ENCODE measurements at places on chromosomes 3 and 15.

DNA sequence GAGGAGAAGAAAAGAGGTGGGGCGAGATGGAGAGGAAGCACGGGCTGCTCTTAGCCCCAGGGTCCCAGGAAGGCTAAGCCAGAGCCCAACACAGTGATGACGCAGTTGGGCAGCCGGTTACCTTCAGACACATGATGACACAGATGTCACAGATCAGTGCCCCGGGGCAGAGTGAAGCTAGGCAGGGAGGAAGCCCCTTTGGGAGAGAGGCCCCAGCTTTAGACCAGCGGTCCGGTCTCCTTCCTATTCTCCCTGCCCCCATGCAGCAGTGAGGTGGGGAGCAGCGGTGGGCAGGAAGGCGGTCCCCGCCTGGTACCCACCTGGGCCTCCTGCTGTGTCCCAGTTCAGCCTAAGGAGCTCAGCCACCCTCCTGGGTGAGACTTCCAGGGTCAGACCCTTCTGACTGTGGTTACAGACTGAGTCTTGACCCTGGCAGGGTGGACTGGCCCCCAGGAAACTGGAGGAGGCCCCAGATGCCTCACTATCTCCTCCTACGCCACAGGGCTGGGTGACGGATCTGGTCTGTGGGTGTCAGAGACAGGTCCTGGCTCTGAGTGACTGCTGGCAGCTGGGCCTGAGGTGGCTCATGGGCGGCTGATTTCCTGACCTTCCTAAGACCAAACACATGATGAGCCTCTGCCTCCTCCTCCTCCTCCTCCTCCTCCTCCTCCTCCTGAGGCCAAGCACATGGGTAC, 38.8 kb upstream of the LINGO1 start:
- DNase-seq, result no peak

GRCh38 chr15:82183121-82184031, 79.2 kb downstream of the EFL1 start:
- peak; percentile 76 for DNase-seq

DNA sequence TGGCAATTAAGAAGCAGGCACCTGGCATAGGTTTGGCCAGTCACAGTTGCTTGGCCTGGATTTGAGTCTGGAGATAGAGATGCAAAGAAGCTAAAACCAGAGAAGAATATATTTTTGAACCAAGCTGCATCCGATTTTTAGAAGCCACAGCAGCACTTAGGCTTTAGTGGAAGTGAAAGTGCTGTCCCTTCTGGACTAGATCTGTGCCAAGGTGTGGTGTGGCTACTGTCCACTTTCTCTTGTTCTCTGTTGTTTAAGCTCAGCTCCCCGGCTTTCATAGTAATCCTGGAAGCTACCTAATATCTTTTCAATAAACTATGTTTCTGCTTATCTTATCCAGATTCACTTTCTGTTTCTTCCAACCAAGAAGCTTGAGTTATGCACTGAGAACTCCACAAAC, 183.4 kb upstream of the THRB start:
- DNase-seq, result no peak

DNA sequence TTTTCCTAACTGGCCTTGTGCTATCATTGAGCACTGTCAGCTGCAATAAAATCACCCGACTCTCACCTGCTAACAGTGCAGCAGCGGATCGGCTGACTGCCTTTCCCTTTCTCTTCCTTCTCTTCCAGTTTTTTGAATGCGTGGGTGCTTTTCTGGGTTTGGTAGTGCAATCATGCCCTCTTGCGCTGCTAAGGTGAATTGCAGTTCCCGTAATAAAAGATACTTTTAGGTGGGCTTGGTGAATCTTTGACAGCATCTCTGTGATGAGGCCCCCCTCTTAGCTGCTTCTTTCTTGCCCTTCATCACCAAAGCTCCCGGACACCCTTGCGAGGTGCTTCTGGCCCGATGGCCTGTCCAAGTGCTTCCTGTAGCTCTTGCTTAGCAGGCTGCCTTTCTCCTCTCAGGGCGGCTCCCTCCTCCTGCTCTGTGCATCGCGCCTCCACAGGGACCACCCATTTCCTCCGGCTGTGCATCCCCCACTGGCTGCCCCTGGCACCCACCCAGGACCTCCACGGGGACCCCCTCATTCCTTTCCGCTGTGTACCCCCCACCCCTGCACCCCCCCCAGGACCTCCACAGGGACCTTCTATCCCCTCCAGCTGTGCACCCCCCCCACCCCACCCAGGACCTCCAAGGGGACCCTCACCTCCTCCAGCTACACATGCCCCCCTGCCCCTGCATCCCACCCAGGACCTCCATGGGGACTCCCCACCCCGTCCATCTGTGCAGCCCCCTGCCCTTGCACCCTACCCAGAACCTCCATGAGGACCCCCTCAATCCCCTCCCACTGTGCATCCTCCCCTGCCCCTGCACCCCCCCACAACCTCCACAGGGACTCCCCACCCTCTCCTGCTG, 50.8 kb upstream of the RPL32 start:
- no peak for DNase-seq

DNA sequence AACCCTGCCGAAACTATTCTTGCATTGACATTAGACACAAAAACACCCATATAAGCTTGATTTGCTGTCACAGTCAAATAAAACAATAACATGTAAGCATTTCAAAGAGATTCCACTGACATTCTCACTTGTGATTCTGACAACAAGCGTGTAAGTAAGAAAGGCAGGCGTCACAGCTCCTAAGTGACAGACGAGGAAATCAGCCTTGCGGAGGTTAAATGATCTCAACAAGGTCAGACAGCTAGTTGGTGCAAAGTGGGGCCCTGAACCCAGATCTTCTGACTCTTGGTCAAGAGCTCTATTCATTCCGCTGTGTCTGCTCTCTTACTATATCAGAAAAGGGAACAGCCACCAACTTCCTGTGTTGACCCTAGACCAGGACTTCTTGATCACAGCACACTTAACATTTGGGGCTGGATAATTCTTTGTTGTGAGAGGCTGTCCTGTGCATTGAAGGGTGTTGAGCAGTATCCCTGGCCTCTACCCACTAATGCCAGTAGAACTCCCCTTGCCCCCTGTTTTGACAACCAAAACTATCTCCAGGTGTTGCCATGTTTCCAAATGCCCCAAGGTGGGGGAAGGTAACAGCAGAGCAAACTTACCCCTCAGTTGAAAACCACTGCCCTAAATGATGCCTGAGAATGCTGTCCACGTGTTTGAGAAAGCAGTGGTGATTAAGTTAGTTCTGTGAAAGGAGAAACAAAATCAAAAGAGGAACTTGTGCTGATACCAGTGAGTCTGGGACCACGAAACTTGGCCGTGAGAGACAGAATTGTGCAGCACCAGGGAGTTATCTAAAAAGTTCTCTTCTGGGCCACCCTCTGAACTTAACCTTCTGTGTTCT, 86.1 kb downstream of the LIPC start:
- no peak for DNase-seq

DNA sequence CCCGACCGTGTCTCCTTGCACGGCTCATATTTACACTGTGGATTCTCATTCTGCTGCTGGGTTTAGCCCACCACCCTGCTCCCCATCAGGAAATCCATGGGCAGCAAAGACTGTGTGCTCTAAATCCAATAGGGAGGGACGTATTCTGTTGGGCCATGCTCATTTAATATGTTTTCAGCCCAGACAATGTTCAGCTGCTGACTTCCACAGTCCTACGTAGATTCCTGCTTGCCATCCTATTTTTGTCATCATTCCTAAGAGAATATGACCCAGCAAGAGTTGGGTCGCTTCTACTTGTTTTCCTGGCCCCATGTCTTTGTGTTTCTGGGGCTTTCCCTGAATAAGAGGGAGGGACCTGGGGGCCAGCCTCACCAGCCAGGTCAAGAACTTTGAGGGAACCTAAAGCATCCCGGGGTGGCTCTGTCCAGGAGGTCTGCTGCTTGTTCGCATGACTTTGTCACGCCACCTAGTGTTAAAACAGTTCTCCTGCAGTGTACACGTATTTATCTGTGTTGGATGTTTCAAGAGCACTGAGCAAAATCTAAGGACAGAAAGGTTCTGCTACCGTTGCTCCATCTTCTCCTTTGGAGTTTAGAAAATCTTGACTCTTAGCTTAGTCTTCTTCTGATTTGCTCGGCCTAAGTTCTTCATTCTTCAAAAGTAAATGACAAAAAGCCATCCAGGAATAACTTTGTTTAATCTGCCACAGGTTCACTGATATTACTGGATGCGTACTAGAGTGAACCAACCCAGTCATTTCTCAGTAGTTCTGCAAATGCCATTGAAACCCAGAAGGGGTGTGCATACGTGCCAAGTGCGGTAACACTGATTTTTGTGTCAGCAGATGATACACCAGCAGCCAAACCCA, 79.8 kb upstream of the NR2E3 start:
- DNase-seq, result no peak

DNA sequence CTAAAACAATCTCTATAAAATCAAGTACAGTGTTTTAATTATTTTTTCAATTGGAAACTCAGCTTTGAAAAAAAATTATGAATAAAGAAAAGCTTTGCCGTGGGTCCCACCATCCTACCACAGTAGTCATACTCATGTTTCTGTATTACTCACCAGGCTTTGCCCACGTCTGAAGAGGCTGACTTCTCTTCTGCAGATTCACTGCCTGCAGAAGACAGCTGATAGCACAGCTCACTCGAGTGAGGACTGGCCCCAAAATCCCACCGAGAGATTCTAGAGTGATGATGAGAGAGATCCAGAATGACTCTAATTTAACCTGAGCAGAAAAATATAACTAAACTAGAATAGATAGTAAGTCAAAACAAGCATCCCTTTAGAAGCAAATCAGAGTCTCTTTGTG, 11.9 kb downstream of the C2CD4B start:
- DNase-seq, result no peak

- DNase-seq, result peak; percentile 56
Measured at GRCh38 chr3:12294885-12295580, 6.2 kb downstream of the PPARG start.

DNA sequence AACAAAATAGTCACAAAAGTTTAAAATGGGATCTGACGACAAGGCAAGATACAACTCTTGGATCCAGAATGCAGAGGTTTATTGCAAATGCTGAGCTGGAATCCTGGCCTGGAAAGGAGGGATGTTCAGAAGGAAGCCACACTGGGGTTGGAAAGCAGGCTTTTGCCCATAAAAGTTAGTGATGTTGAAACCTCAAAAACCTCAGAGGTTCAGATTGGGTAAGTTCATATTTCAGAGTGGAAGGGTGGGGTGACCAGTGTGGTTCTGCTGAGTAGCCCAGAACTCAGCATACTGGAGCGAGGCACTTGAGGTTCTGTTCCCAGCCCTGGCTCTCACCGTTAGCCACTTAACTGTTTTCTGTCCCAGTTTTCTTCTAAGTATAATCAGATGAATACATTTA, 114.0 kb upstream of the OSTN start:
- no peak for DNase-seq

DNA sequence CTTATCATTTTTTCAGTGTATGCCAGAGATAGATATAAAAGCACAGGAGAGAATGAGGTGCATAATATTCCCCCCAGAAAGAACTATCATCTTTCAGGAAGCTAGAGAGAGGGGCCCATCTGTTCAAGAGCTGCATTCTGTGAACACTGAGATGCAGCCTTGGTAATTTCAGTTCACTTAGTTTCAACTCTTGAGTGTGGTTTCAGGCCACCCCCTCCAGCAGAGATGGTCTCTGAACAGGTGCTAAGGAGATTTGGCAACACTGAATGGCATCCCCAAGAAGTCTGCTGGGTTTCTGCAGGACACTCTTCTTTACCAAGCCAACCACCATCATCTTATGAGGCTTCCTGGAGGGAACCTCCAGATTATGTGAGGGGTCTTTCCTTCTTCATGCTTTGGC, 30.4 kb upstream of the LIMD1 start:
- no peak for DNase-seq

DNA sequence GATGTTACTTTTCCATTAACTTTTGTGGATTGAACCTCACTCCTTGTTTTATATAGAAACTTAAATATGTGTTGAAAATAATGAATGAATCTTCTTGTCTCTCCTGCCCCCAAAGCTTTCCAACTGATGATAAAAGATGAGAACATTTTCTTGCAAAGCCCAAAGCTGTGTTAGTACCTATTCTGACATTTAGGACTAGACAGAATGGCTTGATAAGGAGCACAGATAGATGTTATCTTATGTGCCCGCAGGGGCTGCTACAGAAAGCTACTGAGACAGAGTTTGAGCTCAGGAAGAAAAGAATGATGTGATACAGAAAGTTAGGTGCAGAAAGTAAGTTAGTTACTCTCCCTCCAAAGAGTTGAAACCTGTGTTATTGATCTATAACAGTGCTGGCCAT, 109.4 kb upstream of the ATP11B start:
- no peak for DNase-seq

DNA sequence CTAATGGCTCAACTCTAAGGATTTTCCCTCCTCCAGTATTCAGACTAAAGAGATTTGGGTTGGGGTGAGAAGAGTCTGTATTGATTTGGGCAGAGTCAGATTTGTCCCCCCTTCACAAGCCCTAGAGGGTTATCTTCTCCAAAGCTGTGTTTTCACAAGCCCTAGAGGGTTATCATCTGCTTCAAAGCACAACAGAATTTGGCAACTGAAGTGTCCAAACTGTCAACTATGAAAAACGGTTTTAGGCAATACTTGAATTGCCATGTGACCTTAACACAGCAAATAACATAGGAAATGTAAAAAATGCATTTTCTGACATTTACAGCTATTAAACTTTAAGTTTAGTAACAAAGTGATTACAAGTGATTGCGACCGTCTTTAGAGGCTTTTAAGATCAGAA, 119.9 kb downstream of the IMPG2 start:
- DNase-seq, result no peak

DNA sequence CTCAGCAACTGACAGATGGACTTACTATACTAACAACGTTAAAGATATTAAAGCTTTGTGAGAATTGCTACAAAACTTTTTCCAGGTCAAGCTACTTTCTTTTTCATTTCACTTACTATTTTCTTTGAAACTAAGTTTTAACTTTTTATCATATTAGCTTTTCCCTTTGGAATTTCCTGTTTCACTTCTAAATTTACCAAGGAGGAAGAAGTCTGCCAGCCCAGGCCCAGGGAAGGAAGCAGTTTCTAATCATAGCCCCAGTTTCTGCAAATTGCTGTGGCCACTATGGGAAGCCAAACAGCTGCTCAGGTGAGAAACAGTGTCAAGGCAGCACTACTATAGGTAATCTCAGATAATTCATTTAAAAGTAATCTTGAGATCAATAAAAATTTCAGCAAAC, 18.4 kb downstream of the CYFIP1 start:
- no peak for DNase-seq

GRCh38 chr3:156218353-156218744, 98.0 kb downstream of the KCNAB1 start:
- no peak for DNase-seq

- no peak for DNase-seq
Measured at GRCh38 chr15:35885870-35886269, 339.9 kb upstream of the DPH6 start.

GRCh38 chr3:187261541-187261969, 30.0 kb downstream of the MASP1 start:
- DNase-seq, result peak; percentile 91

All from AG04449 (cell line).